Endodermal cell (in vitro differentiated cells): ENCODE measurements at places on chromosomes 7 and 10.

DNA sequence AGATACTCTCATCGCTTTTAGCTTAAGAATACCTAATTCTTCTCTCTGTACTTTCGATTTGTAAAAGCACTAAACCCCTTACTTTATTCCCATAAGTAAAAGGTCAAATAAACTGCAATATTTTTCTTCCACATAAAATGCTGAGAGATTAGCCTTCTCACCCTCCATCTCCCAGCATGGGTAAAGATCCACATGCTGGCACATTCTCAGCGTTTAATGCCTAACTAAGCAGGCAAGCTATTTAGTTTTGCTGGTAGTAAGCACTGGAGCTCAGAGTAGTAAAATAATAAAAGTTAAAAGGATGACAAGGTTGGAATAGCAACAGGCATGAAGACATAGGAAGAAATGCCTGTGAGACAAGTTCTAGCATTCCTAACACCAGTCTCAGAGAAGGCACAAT, 65.9 kb upstream of the NEBL start:
- no peak for DNase-seq

DNA sequence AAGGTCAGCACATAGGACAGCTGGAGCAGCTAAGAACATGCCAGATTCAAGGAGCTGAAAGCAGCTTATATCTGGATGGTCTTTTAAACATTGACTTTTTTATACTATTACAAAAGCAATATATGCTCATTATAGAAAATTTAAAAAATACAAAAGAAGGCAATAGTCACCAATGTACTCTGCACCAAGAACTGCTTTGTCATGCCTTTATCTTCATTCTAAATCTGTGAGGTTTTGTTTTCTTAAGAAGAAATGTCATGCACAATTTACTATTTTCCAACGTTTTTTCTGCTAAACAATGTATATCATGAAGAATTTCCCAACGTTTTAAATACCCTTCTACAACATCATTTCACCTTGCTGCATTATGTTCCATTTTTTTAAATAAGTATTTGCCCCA, 2.8 kb downstream of the LIPM start:
- no peak for DNase-seq

DNA sequence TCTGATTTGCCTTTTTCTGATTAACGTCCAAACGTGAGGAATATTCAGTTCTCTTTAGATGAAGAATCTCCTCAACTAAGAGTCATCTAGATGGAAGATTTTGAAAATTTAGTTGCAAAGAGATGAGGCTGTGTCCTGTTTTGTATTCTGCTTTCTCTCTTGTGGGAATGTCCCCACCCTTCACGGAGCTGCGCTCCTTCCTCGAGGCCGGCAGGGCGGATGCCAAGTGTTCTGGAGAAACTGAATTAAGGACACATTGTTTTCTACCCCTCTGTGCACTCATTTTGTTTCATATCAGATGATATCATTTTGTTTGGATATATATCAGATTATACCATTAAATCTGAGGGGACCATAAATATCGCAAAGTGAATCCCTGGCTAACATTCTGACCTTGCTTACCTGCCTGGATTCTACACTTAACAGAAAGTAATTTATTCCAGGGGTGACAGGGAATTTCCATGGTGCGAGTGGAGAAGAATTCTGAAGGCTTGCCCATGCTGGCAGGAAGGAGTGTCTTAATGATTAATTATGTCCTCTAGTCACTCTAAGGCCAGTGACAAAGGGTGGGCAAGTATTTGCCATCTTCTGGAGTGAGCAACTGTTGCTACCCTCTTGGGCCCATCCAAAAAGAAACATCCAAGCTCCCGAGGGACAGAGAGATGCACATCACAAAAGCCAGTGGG, 47.9 kb upstream of the IGFBP3 start:
- no peak for DNase-seq

GRCh38 chr7:129854401-129854800, 98.4 kb downstream of the UBE2H start:
- DNase-seq, result no peak

- DNase-seq, result no peak
Observed at GRCh38 chr7:25527665-25528170, 299.4 kb upstream of the NPVF start.

DNA sequence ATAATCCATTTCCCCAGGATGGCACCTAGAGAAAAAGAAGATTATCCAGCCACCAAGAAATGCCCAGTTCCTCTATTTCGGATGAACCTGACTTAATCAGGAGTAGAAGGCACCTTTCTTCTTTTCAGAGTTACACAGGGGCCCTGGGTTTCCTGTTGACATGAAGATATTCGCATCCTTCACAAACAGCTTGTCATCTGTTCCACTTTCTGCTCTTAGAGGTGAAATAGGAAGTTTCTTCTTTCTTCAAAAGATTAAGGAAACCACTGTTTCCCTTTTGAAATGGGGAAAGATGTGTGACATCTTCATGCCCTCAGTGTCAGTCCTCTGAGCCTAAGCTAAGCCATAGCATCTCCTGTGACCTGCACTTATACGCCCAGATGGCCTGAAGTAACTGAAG, 39.1 kb upstream of the RAB18 start:
- DNase-seq, result peak; percentile 63

GRCh38 chr10:80540981-80541750, 3.5 kb downstream of the SH2D4B start:
- DNase-seq, result no peak

GRCh38 chr10:125134483-125134848, 25.9 kb downstream of the CTBP2 start:
- no peak for DNase-seq

- peak; percentile 7 for DNase-seq
Observed at GRCh38 chr10:71086439-71087080, 125.8 kb upstream of the UNC5B start.

DNA sequence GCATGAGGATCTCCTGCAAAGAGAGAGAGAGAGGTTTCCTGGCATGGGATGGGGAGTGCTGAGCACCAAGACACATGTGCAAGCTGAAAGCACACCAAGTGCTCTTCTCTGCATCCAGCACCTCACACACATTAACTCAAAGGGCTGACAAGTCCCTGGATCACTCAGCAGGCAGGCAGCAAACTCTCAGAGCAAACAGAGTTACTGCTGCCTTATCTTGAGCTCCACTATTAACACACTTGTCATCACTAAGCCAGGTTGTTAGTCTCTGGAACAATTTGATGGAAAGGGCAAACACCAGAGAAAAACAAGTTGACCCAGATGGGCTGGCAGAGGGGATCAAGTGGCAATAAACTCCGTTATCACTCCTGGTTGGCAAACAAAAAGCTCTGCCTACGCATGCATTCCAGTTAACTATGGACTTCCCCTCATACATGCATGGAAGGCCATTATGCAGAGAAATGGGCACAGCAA, 349.9 kb downstream of the KCNMA1 start:
- DNase-seq, result peak; percentile 68

GRCh38 chr10:10222304-10222841, 795.3 kb upstream of the CELF2 start:
- no peak for DNase-seq

- DNase-seq, result no peak
Observed at GRCh38 chr10:119801998-119802538, 70.6 kb downstream of the MCMBP start.

- DNase-seq, result no peak
Observed at GRCh38 chr10:122329416-122329815, 45.1 kb upstream of the PLEKHA1 start.

DNA sequence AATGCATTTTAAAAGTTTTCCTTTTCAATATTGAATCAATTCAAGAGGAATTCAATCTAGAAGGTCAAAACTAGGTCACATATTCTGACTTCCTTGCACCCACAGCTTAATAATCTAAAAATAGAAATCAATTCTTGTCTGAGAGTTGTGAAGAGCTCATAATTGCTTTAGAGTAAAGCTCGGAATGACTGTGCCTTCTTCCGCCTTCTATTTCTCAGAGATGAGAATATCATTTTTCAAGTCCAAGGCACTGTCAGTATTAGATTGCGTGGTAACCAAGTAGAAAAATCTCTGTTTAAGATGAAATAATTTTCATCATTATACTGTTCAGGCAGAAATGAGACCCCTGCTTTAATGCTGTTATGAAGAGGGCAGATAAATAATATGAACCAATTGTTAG, 272.2 kb upstream of the NFE2L3 start:
- no peak for DNase-seq

GRCh38 chr7:131124001-131124629, 203.6 kb upstream of the MKLN1 start:
- no peak for DNase-seq

GRCh38 chr7:85000735-85001350, 186.0 kb downstream of the SEMA3D start:
- DNase-seq, result no peak

DNA sequence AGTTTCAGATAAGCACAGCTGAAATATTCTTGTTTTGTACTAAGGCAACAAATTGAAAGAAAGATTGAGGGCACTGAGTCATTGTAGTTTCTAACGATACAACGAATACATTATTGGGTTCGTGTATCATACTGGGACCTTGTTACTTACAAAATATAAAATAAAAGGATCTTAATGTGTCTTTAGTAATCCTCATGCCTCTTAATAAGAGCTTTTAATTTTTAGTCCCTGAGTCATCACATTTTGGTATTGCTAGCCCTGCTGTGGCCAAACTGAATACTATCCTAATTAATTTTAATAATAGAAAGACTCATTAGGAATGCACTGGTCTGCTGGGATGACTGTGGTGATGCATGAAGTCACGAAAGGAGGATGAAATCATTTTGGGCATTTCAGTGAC, 309.7 kb downstream of the EXOC4 start:
- no peak for DNase-seq

- no peak for DNase-seq
Observed at GRCh38 chr10:26586211-26586610, 111.3 kb upstream of the PDSS1 start.

GRCh38 chr7:114853189-114853588, 68.7 kb upstream of the MDFIC start:
- no peak for DNase-seq
